ENCODE measurements at places on chromosomes 16 and 17.

GRCh38 chr16:56120447-56121155 lies 70.7 kb upstream of the GNAO1 start:
- peak; percentile 54 for DNase-seq

DNA sequence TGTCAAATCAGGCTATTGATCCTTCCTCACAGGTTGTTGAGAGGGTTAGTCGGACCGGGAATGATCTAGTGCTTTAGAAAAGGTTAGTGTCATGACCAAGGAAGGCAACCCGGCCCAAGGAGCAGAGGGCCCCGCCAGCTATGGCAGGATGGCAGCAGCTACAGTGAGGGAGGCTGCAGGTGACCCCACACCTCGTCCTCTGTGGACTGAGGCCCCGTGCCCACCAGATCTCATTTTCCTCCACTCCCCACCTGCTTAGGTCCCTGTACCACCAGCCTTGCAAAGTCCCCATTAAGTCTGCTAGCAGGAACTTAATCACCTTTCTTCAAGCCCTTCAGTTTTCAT lies 107.5 kb downstream of the CCDC182 start:
- no peak for DNase-seq

DNA sequence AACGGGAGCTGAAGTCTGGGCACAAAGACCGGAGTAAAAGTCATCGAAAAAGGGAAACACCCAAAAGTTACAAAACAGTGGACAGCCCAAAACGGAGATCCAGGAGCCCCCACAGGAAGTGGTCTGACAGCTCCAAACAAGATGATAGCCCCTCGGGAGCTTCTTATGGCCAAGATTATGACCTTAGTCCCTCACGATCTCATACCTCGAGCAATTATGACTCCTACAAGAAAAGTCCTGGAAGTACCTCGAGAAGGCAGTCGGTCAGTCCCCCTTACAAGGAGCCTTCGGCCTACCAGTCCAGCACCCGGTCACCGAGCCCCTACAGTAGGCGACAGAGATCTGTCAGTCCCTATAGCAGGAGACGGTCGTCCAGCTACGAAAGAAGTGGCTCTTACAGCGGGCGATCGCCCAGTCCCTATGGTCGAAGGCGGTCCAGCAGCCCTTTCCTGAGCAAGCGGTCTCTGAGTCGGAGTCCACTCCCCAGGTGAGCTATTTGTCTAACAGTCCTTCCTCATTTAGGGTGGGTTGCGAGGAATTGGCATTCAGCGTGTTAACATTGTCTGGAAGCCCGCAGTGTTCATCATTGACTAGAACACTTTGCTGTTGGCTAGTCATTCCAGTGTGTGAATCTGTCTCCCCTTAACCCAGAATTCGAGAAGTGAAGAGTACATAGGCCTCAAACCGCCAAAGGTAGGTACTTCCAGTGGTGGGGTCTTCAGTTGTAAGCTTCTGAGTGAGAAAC lies 1.5 kb downstream of the CDK12 start:
- DNase-seq = no peak

DNA sequence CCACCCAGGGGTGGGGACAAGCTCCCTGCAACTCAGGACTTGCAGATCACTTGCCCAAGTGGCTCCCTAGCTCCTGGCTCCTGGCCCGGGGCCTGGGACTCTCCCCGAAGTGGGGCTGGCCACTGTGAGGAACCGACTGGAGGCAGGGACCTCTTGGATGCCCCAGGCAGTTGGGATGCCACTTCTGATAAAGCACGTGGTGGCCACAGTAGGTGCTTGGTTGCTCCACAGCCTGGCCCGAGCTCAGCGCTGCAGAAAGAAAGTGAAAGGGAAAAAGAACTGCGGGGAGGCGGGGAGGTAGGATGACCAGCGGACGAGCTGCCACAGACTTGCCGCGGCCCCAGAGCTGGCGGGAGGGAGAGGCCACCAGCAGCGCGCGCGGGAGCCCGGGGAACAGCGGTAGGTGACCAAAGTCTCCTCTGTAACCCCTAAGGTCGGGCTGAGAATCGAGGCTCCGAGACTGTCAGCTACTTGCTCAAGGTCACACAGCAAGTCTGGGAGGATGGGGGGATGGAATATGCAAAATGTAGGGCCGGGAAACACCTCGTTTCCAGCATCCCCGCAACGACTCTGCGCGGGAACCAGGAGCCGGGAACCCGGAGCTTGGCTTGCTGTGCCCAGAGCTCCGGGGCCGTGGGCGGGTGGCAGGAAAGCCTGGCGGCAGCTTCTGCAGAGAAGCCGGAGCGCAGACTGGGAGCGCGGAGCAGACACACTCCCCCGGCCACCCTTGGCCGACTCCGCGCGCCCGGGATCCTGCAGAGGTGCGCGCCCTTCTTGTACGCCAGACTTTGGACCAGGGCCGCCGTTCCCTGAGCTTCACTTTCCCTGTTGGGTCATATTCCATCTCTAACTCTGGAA lies 1.9 kb downstream of the CIITA start:
- DNase-seq = no peak

DNA sequence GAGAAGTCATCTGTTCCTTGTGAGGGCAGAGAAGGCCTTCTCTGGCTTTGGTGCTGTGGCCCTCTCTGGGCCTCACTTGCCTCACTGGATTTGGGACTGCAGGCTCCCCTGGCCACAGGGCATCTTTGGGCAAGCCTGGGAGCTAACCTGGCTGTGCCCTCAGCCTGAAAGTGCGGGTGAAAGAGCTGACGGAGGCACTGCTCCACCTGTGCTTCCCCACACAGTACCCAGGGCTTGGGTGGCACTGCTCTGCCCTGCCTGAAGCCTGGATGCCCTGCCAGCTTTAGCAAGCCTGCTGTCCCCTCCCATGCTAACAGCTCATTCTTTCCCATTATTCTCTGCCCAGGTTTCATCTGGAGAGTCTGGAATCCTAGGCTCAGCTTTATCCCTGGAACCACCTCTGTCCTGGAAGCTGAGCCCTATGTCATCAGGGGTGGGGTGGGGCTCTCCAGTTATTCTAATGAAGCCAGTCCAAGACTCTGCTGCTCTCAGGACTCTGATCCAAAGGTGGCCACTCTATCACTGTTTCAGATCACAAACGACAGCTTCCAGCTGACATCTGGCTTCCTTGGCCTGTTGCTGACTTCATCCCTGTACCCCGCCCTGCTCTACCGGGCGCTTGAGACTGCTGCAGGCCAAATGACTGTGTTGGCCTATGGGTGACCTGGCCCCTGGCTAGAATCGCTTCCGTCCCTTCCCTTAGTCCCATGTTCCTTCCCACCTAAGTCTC lies 29.3 kb downstream of the HIC1 start:
- no peak for DNase-seq

GRCh38 chr17:74796211-74796610 lies 20.1 kb upstream of the NAT9 start:
- no peak for DNase-seq

DNA sequence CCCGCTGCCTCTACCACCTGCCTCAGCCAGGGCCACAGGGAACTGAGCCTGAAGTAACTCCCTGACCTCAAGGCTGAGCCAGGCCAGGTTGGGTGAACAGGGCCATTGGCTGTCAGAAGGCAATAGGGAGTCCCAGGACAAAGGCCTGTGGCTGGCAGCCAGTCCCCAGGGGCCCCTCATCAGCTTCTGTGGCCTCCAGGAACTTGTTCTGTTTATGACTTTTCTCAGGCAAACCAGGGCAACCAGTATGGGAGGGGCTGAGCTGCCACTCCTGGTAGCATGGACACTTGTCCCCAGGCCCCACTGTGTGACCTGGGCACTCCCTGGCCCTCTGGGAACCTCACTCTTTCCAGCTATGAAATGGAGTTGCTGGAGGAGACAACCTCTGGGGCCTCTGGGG lies 40.1 kb downstream of the CPNE2 start:
- DNase-seq = no peak

Data from NCI-H510A treated with DMSO at 0.1 percent for 48 hours (cell line).